ENCODE measurements at places on chromosomes 3 and 15. TPM values are rescaled to one million over a fixed set of nuclear protein-coding genes. Genes with fewer than 3 reads are reported as not detected.

The DUOXA2 gene
- total RNA-seq, result not detected

The PLAAT1 gene
- 4.5 TPM for total RNA-seq

The OIP5 gene
- 4.6 TPM for total RNA-seq

The SPTBN5 gene
- 7.1 TPM for total RNA-seq

The HERC2 gene
- total RNA-seq, result 80.4 TPM

The CD80 gene
- 0.77 TPM for total RNA-seq

Data from camera-type eye (tissue), 1 donor.